ENCODE measurements at places on chromosomes 2 and 18.

DNA sequence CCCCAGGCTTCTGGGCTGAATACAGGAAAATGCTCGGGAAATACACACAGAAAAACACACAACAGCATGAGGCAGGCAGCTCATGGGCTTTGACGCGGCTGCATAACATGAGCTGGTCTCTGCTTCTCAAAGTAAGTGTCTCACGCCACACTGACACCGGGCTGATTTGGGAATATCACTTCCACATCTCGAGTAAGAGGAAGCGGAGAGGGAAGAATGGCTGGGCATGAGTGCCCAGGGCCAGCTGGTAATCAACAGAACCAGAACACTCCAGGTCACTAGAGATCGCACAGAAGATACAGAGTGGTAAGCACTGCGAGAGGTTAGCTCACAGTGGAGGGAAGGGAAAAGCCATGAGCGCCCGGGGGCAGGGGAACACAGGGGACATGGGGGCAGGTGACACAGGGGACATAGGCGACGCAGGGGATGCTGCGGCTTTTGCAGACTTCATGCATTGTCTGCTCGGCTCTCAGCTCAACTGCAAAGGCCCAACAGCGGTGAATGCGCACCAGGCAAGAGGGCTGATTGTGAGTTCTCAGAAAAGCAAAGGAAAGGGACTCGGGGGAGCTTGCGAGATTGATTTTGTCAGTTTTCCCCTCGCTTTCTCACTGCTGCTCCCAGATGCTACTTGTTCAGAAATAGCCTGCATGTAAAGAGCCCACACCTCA is 141.4 kb downstream of the MBP start:
- DNase-seq: no peak

DNA sequence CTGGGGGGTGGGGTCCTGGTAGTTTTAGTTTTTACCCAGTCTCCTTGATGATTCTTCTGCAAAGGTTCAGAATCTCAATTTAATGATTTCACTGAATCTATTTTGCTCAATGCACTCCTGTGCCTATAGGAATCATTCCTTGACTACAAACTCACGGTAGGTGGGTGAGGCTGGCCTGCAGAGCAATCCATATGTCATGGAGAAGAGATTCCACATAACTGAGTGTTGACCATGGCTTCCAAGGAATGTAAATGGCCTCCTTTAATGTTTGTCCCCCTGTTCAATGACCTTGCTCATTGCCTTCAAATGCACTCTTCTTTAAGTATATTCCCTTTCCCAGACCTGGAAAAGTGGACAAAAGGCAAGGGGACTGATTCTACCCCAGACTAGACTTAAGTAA is 12.5 kb downstream of the FAP start:
- DNase-seq: no peak

DNA sequence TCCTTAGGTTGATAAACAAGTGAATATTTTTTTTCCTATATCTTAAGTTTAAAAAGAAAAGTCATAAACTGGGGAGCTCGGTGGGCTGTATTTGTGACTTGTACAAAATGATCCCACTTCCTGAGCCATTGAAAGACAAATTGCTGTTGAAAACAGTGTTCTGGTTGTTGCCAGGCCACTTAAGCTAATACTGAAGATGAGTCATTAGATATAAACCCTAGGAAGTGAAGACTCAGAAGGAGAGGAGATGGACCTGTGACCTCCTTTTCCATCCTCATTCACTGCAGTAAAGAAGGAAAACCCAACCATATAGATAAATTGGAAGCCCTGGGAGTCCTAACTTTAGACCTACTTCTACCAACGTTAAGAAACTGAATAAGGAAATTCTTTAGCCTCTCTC is 46.2 kb upstream of the SERPINE2 start:
- DNase-seq: peak; percentile 64

DNA sequence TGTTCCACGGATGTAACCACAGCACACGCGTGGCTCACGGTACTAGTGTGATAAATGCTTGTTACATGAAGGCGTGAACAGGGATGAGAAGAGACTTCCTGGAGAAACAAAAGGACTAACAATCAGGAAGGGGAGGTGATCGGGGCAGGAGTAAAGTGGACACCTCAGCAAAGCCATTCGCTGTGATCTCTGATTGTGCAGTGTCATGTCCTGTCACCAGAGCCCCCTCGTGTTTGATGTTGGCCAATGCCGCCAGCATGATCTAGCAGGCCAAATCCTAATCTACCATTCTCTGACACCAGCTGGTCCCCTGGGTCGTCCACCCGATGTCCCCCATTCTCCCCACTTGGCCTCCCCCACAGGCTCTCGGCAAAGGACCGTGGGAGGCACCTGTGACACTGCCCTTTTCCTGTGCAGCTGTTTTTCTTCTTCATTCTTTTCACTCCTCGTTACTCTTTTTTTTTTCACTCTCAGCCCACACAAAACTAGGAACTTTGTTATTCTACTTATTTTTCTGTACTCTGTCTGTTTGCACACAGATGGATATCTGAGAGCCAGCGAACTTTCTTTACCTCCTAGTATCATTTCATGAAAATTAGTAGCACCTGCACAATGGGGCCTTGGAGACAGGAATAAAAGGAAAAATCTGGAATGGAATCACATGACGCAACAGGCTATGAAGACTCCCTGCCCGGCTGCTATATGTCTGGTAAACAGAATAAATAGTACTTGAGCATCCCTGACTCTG is 146.8 kb downstream of the TGIF1 start:
- DNase-seq: no peak

- DNase-seq: no peak
Measured at GRCh38 chr2:89797320-89798038, 1106.0 kb downstream of the RPIA start.

GRCh38 chr2:219907011-219907365 is 279.6 kb downstream of the SLC4A3 start:
- peak; percentile 13 for DNase-seq

- no peak for DNase-seq
Measured at GRCh38 chr2:100614455-100615000, 51.7 kb downstream of the PDCL3 start.

GRCh38 chr2:132417430-132418035 is 928 bp downstream of the GPR39 start:
- no peak for DNase-seq

- DNase-seq: no peak
Measured at GRCh38 chr18:33716061-33716683, 138.2 kb downstream of the ASXL3 start.

DNA sequence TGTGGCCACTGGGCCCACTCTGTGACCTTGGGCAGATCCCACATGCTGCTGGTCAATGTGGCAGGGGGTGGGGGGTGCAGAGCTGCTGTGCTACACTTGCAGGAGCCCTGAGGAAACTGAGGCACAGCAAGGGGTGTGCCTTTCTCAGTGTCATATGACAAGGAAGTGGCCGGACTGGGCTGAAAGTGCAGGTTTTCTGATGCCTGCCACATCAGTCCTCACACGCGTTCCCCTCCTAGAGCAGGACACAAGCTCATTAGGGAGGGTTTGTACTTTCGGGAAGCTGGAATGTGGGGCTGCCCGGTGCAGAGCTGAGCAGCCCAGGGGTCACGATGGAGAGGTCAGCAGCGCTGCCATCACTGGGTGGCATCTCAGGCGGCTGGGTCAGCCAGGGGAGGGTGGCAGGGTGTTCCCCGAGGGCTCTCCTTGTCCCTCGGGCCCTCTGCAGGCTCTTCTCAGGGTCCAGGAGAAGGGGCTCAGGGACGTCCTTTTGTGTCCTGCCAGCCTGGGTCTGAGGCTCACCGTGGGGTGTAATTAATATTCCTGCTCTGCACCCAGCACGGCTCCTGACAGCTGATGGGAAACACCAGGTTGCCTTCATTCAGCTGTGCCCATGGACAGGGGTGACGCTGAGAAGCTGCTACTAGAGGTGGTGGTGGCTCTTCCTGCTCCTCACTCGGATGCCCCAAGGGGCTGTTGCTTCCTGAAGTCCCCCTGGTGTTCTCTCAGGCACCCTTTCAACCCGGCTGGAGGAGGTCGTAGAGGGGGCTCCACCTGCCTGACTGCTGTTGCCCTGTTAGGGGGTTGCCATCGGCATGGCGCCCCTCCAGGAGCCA is 62.1 kb upstream of the HDAC4 start:
- DNase-seq: no peak

- DNase-seq: no peak
Measured at GRCh38 chr2:152298754-152299153, 36.2 kb upstream of the FMNL2 start.

GRCh38 chr2:101706121-101706818 is 8.8 kb downstream of the MAP4K4 start:
- no peak for DNase-seq

GRCh38 chr18:58316396-58317342 is 272.6 kb downstream of the NEDD4L start:
- no peak for DNase-seq

DNA sequence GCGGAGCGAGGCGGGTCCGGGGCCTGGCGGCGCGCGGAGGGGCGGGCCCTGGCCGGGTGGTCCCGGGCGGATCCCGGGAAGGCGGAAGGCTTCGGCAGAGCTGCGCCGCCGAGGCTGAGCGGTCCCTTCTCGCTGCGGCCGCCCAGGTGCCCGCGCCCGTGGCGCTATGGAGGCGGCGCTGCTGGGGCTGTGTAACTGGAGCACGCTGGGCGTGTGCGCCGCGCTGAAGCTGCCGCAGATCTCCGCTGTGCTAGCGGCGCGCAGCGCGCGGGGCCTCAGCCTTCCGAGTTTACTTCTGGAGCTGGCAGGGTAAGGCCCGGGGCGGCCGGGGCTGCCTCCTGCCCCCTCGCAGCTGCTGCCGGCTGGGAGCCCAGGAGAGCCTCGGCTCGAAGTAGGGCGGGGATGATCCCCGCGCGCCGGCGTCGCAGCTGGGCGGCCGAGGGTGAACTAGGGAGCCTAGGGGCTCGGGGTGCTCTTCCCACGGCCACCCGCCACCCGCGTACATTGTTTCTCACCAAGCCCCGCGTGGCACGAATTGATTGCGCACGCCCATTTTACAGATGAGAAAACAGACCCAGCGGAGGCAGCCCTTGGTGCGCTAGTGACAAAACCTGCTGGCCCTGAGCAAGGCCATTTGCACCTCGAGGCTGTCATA is at the start of gene SLC66A3:
Gene SLC66A3, plus strand, starts transcription at position 87 of the 655 bp plus-strand sequence. Its CDS starts 80 bp downstream, at position 167.
- DNase-seq: no peak

- no peak for DNase-seq
Measured at GRCh38 chr2:201779901-201780673, 646 bp downstream of the ALS2 start.

GRCh38 chr2:62672601-62673000 is 32.9 kb upstream of the EHBP1 start:
- DNase-seq: no peak

- no peak for DNase-seq
Measured at GRCh38 chr2:148582679-148583511, 61.7 kb upstream of the EPC2 start.

GRCh38 chr2:60423505-60423904 is 129.9 kb downstream of the BCL11A start:
- DNase-seq: no peak

- no peak for DNase-seq
Measured at GRCh38 chr2:64998658-64999061, 9.5 kb downstream of the SLC1A4 start.

GRCh38 chr2:161352719-161353118 is 44.5 kb downstream of the PSMD14 start:
- DNase-seq: no peak

DNA sequence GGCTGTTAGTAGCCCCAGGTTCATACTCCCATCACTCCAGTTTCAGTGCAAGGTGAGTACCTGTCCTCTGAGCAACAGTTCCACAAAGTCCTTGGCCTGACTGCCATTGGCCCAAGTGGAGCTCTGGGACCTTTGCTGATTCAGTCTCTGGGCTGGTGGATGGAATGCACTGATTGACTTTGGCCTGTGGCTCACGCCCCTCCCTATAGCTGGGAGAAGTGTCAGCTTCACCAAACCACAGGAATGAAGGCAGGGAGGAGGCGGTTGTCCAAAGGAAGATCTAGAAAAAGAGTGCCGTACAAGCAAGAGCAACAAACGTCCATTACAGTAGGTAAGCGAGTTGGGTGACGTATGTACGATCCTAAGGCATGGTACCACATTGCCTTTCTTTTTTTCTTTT is 34.0 kb downstream of the QPCT start:
- DNase-seq: no peak

- DNase-seq: no peak
Measured at GRCh38 chr2:209614690-209615369, 156.8 kb upstream of the UNC80 start.

- DNase-seq: peak; percentile 50
Measured at GRCh38 chr2:204869132-204869823, 324.0 kb downstream of the PARD3B start.

DNA sequence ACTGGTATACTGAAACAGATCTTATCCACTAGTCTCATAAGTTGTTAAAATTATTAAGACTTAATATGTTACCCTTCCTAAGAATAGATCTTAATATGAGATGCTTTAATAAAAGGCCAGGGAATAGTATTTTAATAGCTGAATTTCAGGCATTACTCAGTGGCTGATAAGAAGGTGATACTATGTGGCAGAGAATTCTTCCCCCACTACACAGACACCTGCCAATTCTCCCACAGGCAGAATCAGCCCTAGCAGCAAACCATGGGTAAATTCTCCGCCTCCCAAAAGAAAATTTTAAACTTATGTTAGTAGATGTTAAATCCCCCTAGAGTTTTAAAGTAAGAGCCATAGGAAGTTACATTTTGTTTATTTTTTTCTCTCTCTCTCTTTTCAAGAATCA is 888.8 kb downstream of the LRP1B start:
- no peak for DNase-seq

GRCh38 chr2:46925474-46926351 is 10.1 kb upstream of the MCFD2 start:
- no peak for DNase-seq

GRCh38 chr2:12330916-12331315 is 385.8 kb upstream of the TRIB2 start:
- DNase-seq: no peak

All from fibroblast of the conjunctiva (primary cell).